AG04449 (cell line): ENCODE measurements at places on chromosomes 3 and 15.

DNA sequence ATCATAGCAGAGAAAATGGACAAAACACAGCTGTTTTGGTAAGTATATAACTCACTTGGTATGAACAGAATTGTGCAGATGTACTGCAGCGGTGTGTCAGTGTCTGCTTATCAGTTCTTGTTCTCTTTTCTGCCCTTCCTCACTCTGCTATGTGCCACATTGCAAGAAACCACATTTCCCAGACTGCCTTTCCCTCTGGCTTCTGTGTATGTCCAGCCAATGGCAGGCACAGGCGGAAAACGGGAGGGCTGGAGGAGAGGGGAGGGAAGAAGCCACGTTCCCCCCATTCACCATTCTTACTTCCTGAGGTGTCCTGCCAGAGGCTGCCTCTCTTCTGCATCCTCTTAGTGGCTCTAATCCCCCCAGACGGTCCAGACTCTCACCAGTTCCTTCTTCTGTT is 15.4 kb downstream of the HHLA2 start:
- DNase-seq, result no peak

- no peak for DNase-seq
Measured at GRCh38 chr3:45507820-45508317, 86.7 kb upstream of the LIMD1 start.

DNA sequence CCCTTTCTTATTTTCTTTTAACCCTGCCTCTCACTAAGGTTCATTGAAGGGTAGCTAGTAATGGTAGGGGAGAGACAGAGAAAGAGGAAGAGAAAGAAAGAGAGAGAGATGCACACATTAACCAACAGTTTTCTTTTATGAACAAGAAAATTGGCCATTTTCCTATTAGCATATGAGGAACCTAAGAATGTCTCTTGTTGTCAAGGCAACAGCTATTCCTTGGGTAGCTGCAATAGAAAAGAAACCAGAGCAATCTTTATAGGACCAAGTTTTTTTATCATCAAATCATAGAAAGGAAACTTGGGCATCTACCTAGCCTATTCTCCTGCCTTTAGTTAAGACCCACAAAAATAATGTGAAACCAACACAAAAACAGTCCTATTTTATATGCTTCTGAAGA is 15.0 kb upstream of the CCDC39 start:
- DNase-seq, result no peak

DNA sequence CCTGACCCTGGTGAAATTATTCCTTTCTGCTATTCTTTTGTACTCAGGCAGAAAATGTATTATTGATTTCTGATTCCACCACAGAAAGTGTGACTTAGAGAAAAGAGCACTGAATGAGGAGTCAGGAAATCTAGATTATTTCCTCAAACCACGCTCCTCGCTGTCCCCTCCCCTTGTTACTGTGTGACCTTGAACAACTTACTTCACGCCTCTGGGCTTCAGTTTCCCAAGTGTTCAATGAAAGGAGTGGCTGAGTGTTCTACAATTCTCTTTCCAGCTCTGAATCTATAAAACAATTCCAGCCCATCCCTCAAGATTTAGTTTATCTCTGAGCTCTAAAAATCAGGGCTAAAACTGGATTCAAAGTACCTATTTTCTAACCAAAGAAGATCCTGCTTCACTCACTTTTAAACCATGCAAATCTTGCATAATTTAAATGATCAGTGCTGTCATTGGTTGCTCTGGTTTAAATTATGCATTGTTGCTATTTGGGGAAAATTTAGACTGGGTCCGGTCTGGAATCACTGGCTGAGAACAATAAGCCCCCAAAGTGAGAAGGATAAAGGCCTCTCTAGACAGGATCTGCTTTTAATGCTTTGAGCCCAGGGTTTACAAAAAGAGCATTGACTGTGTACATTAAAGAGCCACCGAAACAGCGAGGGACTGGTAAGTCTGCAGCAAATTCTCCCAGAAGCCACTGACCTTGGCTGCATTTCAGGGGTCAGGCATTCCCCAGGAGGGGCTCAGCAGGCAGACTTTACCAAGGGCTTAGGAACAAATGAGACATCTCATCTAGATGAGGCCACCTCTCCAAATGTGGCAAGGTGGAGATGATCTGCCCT is 3.2 kb downstream of the TNIK start:
- no peak for DNase-seq

GRCh38 chr15:50418041-50418583 is 6.1 kb upstream of the USP8 start:
- no peak for DNase-seq

- DNase-seq, result no peak
Measured at GRCh38 chr15:77839456-77839855, 206.7 kb upstream of the LINGO1 start.

GRCh38 chr15:53328341-53328740 is 431.1 kb downstream of the WDR72 start:
- no peak for DNase-seq

DNA sequence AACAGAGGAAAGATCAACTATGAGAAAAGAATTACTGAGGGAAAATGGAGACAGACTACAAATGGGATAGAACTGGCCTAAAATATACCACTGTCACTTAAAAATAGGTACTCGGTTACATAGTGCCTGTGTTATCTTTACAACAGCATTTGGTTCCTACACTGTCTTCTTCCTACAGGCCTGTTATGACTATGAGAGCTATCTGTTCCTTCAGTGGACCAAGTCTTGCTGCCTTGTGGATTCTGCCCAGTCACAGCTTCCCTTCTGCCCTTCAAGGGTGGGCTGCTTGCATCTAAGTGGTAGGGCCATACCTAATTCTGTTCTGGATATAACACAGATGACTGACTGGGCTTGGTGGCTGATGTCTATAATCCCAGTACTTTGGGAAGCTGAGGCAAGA is 13.8 kb upstream of the ARHGEF3 start:
- DNase-seq, result no peak

DNA sequence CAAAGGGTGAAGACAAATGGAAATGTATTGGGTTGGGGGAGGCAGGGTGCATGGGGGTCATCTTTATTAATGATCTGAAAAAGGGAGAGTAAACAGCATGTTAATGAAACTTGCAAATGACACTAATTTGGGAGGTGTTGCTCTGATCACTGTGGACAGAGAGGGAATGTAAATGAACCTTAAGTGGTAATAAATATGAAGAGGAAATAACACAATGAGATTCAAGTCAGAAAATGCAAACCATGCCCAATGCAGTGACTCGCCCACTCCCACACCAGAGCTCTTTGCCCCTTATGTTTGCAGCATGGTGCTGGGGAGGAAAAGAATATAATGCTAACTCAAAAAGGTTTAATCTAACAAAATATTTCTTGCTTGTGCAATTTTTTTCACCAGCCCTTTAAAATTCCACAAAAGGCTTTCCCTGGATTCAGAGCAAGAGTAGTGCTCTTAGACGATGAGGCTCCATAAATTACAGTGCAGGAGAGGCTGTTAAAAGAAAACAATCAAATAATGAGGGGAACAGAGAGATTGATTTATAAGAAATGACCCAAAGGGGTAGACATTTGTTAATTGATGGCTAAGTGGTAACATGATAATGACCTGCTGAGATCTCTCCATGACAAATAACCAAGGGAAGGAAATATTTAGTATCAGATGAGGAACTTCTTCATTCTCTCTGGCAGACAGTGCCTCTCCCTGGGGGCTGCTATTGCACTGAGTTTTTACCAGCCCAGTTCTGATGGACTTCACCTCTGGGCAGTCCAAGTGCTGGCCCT is 210.0 kb upstream of the PPP2R3A start:
- no peak for DNase-seq

- DNase-seq, result no peak
Measured at GRCh38 chr15:91465086-91465485, 365.0 kb downstream of the SV2B start.

DNA sequence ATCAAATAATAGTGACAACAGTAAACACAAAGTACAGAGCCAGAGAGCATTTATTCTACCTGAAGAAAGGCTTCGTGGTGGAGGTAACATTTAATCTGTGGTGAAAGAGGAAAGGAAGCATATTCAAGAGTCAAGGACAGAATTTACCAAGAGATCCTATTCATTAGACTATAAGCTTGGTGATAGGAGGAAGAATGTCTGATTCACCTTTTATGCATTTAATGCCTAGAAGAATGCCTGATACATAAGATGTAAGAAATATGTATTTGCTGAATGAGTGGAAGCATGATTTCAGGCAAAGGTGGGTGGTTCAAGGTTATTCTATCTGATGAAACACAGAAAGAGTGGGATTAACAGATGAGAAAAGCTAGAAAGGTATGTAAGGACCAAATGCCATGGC is 119.8 kb downstream of the SERPINI1 start:
- no peak for DNase-seq

GRCh38 chr3:42886294-42886822 is 10.7 kb upstream of the CYP8B1 start:
- no peak for DNase-seq

DNA sequence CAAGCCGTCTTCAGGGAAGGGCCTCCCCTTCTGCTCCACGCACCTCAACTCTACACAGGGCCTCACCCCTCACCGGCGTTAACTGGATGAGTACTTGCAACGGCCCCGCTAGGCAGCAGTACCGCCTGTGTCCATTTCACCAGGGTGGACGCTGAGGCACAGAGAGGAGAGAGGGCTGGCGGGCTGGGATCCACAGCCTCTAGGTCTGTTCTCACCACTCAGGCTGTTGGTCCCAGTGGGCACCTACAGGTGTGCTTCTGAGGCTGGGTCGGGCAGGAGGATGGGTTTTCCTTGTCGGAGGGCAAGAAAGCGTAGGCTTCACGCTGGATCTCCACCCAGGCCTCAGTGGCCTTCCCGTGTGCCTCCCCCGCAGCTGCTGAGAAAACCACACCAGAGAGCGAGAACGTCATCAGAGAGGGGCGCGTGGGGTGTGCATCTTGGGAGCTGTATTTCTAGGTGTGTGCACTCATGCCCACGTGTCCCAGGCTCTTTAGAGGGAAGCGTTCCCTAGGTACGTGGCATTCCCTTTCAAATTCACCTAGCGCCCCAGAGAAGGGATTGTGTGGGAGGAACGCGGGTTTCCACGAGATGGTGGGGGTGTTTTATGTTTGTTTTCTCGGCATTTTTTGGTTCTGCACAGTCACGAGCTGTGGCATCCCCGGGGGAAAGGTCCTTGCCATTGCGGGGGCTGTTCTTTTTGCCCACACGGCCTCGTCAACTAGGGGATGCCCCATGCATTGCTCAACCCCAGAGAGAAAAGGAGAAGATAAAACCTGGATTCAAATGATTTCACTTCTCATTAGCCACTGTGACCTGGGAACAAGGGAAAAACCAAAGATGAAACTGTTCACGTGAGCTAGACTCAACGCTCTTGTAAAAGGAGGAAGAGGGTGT is 67.7 kb downstream of the MGLL start:
- no peak for DNase-seq

DNA sequence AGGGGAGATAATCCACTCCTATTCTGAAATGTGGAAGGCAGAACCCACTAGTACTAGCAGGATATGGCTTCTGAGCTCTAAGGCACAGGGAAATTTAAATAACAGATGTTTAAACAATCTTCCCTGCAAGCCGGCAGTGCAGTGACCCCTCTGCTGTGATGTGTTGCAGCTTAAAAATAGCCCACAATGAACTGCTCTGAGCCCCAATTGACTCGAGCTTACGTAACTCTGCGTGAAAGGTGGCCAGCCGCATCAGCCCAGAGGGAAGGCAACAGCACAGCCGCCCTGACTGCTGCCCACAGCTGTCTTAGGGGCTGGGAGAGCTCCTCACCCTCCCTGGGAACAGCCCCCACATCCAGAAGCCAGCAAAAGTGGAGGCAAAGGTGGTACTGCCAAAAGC is 12.5 kb upstream of the CAMKV start:
- DNase-seq, result no peak

- no peak for DNase-seq
Measured at GRCh38 chr15:26070095-26070532, 207.0 kb upstream of the ATP10A start.
